Dermis microvascular lymphatic vessel endothelial cell (primary cell): ENCODE measurements at places on chromosomes 6 and 20. TPM values are rescaled to one million over a fixed set of nuclear protein-coding genes. Genes with fewer than 3 reads are reported as not detected.

GRCh38 chr6:62229231-62229630 lies 56.8 kb downstream of the KHDRBS2 start:
- no peak for DNase-seq

DNA sequence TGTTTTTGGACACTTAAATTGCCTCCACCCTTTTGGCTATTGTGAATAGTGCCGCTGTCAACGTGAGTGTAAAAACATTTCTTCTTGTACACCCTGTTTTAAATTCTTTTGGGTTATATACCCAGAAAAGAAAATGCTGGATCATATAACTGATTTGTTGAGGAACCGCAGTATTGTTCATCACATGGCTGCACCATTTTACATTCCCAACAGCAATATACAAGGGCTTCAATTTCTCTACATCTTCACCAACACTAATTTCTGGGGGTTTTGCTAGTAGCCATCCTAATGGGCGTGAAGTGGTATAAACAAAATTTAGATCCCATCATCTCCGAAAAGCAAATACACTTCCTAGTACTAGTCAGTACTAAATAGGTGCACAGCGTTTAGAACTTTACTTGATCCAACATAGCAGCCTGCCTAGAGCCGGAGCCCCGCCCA lies 579 bp upstream of the BPHL start:
- no peak for DNase-seq

- no peak for DNase-seq
These were observed 34.8 kb downstream of the MDFI start for GRCh38 chr6:41672816-41673703.

GRCh38 chr6:128500014-128500413 lies 20.4 kb downstream of the PTPRK start:
- DNase-seq = no peak

- DNase-seq = peak; percentile 70
These were observed 130.0 kb upstream of the ZNF217 start for GRCh38 chr20:53723621-53724020.

SDHAF4 gene
- total RNA-seq = 3.9 and 4.8 TPM in 2 replicates

SLC35D3 gene
- not detected in 2 replicates for total RNA-seq

NOTCH4 gene
- 11.9 and 13.3 TPM in 2 replicates for total RNA-seq

LBP gene
- under 0.01 and 0.13 TPM in 2 replicates for total RNA-seq
